ENCODE measurements at places on chromosomes 11 and 22.

DNA sequence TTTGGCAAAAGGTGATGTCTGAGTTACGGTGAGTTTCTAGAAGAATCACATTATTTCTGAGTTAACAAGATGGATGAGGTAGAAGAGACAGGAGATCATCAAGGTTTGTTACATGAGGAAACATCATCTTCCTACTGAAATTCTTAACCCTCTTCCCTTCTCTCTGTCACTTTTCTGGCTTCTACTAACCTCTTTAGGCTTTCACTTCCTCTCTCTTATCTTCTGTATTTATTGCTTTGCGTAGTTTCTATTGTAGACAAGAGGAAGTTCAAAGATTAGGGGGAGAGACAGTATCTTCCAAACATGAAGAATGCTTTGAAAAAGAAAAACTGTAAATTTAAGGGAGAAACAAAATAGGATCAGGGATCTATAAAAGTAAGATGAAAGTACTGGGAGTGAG, 75.4 kb downstream of the TRPC6 start:
- no peak for DNase-seq

DNA sequence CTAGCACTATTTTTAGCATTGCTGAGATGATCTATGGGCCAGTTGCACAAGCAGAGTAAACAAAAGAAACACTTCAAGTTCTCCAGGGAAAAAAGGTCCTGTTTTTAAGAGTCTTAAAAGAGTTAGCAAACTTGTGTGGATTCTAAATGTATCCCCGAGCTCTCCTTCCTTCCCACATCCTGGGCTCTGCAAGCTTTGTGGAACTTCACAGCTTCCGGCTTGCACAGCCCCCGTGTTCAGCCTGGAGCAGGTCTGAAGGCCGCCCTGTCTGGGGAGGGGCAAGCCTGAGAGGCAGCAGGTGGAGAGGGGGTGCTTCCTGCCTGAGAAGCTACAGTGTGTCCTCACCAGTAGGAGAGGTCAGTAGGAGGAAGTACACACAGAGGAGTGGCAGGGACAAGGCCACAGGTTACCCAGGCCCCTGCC, 35.1 kb upstream of the SUSD2 start:
- peak; percentile 62 for DNase-seq

DNA sequence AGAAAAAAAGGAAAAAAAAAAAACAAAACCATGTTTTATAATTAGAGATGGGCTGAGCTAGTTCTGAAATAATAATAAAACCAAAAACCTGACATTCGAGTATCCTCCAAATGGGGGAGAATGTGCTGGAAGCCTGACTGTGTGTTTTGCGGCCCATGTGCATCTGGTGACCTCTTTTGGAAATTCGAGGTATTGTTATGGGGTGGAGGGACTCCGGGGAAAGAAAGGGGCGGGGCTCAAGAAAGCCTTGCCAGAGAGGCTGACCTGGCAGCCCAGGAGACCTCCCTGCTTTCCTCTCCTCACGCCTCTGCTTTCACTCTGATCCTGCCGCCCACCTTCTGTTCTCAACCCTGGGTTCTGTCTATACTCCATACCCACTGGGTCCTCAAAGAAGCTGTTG, 72.9 kb downstream of the CTTN start:
- no peak for DNase-seq

DNA sequence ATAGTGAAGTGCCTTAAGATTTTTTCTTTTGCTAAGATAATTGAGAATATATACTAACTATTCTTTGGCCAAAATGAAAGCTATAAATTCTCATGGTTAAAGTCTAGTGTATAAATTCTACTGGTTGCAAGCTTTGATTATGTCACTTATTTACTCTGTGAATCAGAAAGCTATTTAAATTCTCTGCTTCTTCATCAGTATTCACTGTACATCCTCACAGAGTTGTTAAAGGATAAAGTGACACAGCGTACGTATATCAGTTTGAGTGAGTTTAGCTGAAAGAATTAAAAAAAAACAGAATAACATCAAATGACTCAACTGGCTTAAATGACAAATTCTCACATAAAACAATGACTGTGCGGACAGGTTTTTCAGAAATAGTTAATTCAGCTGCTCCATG, 453.1 kb downstream of the NELL1 start:
- no peak for DNase-seq

DNA sequence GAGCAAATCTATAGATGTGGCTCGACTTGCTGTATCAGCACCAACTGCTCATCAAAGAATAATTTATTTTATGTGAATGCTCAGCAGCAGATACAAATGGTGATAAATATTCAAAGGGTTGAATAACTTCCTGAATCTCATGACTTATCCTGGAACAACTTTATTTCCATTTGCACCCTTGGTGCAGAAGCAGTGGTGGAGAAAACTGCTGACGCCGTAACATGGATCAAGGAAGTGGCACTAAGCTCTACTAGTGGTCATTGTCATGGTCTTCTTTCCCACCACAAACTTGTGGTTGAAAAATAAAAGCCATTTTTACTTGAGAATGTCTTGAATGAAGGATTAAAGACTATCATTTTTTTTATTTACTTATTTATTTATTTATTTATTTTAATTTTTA, 14.6 kb downstream of the MARK2 start:
- DNase-seq: no peak

DNA sequence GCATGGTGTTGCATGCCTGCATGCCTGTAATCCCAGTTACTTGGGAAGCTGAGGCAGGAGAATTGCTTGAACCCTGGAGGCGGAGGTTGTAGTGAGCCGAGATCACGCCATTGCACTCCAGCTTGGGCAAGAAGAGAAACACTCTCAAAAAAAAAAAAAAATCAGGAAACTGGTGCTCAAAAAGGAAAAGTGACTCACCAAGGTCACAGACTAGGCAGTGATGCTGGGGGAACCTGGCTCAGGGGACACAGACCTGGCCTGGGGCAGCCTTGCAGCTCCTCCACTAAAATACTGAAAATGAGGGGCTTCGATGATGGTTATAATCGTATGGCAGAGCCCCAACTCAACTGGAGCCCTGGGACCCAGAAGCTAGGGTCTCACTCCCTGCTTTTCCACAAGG, 8.1 kb upstream of the SLC35E4 start:
- DNase-seq: no peak

- DNase-seq: no peak
Observed at GRCh38 chr11:70551351-70552166, 153.2 kb downstream of the CTTN start.

GRCh38 chr22:35657571-35658312, 9.5 kb downstream of the APOL6 start:
- no peak for DNase-seq

GRCh38 chr22:40705918-40706682, 26.8 kb downstream of the MCHR1 start:
- no peak for DNase-seq

GRCh38 chr22:20487715-20488114, 7.9 kb downstream of the KLHL22 start:
- DNase-seq: no peak

DNA sequence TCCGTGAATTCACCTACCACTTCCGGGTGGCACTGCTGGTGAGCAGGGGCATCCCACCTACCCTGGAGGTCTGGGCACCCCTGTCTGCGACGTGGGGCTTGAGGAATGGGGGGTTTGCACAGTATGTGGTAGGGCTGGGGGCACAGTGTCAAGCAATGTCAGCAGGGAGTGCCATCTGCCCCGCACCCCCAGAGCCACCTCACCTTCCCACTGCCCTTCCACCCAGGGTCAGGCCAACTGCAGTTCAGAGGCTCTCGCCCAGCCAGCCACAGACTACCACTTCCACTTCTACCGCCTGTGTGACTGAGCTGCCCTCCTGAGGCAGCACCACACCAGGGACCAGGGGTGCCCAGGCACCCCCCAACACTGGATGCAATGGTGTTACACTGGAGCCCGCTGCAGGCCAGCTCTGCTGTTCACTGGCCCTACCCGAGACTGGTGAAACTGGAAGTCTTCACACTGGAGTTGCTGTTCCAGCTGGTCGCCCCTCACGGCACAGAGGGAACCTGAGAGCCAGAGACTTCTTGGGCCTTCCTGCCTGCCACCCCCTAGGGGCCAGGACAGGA, 6.5 kb downstream of the TMEM258 start:
- no peak for DNase-seq

- DNase-seq: no peak
Observed at GRCh38 chr22:45162531-45162930, 1.2 kb upstream of the NUP50 start.

DNA sequence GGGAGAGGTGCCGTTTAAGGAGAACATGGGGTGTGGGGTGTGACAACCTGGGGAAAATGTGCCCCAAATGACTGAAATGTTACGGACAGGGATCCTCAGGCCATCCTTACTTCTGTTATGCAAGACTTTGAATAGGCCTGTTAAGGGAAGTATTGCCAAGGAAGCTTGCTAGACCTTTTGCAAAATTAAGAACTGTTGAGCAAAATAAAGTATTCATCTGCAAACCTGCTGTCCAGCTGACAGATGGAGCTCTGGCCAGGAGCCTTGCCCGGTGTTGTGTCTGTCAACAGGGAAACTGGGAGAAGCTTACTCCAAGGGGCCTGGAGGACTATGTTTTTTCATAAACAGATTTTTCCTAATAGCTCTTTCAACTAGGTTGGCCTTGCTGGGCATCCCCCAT, 48.0 kb downstream of the FAT3 start:
- no peak for DNase-seq

- DNase-seq: no peak
Observed at GRCh38 chr11:35598254-35599125, 19.8 kb upstream of the FJX1 start.

GRCh38 chr11:17915500-17916143, 97.2 kb downstream of the SERGEF start:
- no peak for DNase-seq

GRCh38 chr11:130464291-130464812, 15.9 kb downstream of the ADAMTS15 start:
- no peak for DNase-seq

- no peak for DNase-seq
Observed at GRCh38 chr11:3810951-3811350, 2.6 kb downstream of the PGAP2 start.

DNA sequence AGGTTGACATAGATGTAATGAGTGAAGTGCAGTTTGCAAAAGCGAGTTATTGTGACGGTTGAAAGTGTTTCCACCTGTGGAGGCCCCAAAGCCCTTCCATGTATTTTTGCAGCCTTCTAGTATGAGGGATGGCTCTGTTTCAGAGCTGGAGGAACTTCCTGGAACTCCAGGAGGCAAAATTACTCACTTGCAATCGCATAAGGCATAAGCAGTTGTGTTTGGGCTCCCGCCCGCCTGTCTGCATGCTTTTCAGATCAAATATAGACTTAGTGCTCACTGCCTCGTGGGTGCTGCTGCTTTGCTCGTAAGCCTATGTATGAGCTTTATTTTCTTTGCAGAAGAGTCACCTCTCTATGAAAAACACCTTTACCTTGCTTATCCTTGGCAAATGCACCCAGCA, 146.8 kb upstream of the LARGE1 start:
- no peak for DNase-seq

DNA sequence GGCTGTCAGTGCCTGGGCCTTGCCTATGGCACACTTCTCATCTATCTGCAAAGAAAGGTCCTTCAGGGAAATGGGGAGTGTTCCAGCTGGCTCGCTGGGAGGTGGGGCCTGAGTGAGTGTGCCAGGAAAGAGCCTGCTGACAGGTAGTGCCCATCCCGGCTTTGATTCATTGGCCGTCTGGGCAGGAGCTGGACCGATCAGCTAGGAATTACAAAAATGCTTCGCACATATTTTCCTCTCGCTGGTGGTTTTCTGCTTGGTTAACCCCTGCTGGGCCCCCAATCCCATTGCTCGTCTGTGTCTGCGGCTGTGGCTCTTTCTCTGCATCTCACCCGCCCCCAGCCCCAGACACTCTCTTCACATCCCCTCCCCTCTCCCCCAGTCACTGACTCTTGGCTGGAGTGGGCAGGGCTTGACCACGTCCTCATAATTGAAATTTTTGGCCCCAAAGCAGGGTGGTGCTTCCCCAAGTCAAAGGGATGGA, 10.8 kb downstream of the LIF start:
- peak; percentile 65 for DNase-seq
